Activated effector memory CD4-positive, alpha-beta T cell treated with anti-CD3 and anti-CD28 coated beads, Interleukin-2, amount 50 U/mL, for 16 hours (primary cell): ENCODE measurements at places on chromosomes 7 and 10.

DNA sequence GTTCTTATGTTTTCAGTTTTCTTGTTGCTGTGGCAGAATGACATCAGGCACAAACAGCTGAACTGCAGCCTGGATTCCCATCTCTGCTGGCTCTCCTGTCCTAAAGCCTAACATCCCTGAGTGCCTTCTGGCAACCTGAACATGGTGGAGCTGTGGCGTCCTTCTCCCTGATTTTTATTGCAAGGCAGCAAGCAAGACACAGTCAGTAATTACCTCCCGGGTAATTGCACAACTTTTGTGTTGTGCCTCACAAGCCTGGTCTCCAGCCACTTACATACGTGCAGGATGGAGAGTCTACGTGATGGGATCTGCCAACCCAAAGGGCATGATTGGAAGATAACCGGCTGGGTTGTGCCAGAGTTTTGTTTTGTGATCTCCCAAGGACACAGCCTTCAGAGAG lies 116.1 kb upstream of the PARD3 start:
- DNase-seq: no peak

DNA sequence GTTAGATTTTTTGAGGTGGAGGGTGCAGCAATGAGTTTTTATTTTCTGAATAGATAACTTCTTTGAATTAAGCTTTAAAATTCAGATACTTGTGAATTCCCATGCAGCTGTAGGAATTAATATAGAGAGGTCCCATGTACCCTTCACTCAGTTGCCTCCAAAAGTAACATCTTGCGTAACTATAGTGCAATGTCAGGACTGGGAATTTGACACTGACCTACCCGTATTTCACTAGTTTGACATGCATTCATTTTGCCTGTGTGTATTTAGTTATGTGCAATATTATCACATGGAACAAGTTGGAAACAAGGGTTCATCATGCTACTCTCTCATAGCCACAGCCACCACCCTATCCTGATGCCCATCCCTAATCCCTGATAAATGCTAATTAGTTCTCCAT lies 147.1 kb upstream of the IGFBP3 start:
- no peak for DNase-seq

- no peak for DNase-seq
These were observed 30.8 kb upstream of the SAR1A start for GRCh38 chr10:70201105-70201504.

GRCh38 chr7:867406-868188 lies 8.8 kb upstream of the GET4 start:
- no peak for DNase-seq

- no peak for DNase-seq
These were observed 67.6 kb downstream of the DNMBP start for GRCh38 chr10:99941942-99942820.
